ENCODE measurements at places on chromosomes 3 and 15. TPM values are rescaled to one million over a fixed set of nuclear protein-coding genes. Genes with fewer than 3 reads are reported as not detected.
A peak's percentile ranks its signal among the peaks of the same experiment; 100 is the strongest.

DNA sequence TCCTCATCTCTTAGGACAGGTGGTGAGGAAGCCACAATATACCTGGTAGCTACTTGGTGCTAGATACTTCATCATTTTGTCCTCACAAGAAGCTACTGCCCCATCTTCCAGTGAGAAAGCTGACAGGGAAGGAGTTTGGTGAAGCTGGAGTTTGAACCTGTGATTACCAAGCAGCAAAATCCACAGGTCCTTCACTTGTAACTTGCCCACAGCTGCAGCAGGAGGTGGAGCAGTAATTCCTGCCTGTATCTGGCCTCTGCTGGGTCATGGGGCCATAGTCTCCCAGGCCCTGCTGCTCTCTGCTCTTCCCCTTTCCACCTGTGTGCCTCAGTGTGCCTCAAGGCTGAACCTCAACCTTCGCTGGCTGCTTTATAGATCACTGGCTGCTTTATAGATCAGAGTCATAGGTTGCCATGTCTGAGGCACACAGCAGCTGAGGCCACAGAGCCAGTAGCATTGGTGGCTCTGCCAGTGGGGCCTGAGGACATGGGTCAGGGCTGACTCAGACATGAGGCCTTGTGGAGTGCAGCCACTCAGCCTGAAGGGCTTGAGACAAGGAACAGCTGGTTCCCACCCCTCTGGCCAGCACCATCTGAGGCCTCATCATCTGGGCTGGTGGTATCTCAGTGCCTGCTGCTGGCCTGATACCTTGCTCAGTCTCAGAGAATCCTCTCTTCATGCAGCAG lies 11.1 kb upstream of the CHRNB4 start:
- no peak overlapping the region for H3K27ac ChIP-seq
- no peaks in the 10 kb centered on the region for H3K36me3 ChIP-seq
- DNase-seq = no peak
- no peak overlapping the region for H3K4me3 ChIP-seq
- H3K27me3 ChIP-seq = peaks cover 2% of the 10 kb centered on the region

DNA sequence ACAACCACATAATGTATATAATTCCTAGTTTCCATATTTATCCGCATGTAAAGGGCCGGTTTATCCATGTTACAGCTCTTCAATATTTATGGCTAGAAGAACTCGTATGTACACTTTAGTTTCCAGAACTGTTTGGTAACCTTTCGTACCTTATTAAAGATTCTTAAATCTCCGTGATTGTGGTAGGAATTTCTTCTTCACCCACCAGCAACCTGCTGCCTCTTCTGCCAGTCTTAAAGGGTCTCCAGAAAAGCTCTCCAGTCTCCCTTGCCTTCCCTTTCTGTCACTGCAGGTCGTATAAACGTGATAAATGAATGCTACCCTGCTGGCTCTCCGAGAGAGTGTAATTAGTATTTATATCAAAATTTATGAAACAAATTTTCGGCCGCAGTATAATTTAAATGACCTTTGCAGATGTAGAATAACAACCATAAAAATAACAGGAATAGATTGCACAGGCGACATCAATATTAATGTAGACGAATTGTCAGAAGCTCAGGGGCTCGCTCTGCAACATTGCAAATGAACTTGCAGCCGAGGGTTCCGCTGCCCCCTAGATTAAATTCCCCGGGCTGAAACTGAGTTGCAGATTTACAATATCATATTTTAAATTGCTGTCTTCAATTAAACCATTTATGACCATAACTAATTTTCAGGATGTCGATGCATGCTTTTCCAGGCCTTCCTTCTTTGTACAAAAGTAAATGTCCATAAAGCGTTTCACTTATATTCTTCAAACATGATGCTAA lies 5.4 kb downstream of the ZIC1 start:
- H3K27me3 ChIP-seq = peaks cover 68% of the 10 kb centered on the region
- peaks cover 8% of the 10 kb centered on the region for H3K36me3 ChIP-seq
- H3K4me3 ChIP-seq = no peak overlapping the region
- DNase-seq = no peak
- no peak overlapping the region for H3K27ac ChIP-seq
- peaks cover 15% of the 10 kb centered on the region for H3K4me1 ChIP-seq

GRCh38 chr15:70410371-70410985 lies 312.8 kb upstream of the TLE3 start:
- H3K4me1 ChIP-seq = no peaks in the 10 kb centered on the region
- no peak overlapping the region for H3K27ac ChIP-seq
- H3K27me3 ChIP-seq = peaks cover 12% of the 10 kb centered on the region
- H3K36me3 ChIP-seq = no peaks in the 10 kb centered on the region
- no peak overlapping the region for H3K4me3 ChIP-seq

DNA sequence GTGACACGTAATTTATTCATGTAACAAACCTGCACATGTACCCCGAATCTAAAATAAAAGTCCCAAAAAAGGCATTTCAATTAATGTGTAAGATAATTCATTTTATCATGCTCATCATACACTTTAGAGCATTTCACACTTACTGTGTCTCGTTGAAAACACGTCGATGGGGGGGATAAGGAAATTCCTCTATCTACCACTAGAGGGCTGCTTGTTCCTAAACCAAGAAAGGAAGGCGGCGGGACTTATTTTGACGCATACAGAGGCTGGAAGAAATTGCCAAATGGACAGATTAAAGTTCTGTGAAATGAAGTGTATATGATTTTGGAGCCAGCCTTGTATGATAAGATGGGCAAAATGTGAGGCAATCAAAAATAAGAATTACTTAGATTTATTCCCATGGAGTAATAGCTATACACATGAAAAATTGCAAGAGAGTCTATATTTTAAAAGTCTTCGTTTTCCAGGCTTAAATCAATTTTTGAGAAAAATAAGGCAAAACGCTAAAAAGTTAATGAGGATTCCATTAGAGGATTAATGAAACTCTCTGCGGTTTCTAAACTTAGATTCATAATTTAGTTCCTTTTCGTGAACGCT lies 346.8 kb downstream of the CNTN3 start:
- H3K27ac ChIP-seq = no peak overlapping the region
- H3K27me3 ChIP-seq = no peaks in the 10 kb centered on the region
- no peak overlapping the region for H3K4me3 ChIP-seq
- peak; percentile 23 for DNase-seq
- no peaks in the 10 kb centered on the region for H3K4me1 ChIP-seq

DNA sequence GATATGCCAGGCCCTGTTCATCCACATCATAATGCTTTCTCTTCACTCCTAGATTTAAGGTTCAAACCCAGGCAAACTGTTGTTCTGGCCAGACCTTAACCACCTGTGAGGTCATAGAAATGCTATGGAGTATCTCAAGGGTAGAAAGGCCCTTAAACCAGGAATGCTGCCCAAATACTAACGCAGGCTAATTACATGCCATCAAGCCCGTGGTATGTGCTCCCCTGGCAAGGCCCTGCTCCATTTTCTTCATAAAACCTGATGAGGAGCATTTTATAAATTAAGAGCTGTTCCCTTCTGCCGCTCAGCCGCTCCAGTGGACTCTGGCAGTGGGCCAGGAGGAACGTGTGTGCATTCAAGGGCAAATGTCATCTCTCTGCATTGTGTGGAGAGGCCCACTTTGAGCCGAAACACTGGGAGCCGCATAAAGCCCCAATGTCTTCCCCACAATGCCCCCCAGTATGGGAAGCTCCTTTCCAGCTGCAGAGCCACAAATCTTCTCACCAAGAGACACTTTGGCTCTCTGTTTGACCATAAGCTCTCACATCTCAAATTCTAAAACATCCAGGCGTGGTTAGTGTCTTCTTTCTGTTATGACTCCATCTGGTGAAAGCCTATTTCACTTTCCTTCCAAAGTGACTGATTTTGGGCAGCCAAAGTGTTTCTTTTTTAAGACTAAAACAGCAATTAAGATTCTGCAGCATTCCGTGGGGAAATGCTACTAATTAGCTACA lies 210.8 kb upstream of the NR2E3 start:
- no peaks in the 10 kb centered on the region for H3K4me1 ChIP-seq
- no peak overlapping the region for H3K27ac ChIP-seq
- no peak overlapping the region for H3K4me3 ChIP-seq
- no peaks in the 10 kb centered on the region for H3K36me3 ChIP-seq
- peaks cover 2% of the 10 kb centered on the region for H3K27me3 ChIP-seq
- no peak for DNase-seq

Gene SNURF
- total RNA-seq = 16.3 TPM

Gene CCR8
- 0.74 TPM for total RNA-seq

All from activated CD4-positive, alpha-beta T cell treated with anti-CD3 and anti-CD28 coated beads, Interleukin-2, amount 10 ng/mL, durations not matched to agents 7 days and 5 days (primary cell).